Stimulated activated CD8-positive, alpha-beta memory T cell treated with anti-CD3 and anti-CD28 coated beads, Interleukin-7, amount 100 ng/mL, for 4 hours (primary cell): ENCODE measurements at places on chromosomes 3 and 15.

DNA sequence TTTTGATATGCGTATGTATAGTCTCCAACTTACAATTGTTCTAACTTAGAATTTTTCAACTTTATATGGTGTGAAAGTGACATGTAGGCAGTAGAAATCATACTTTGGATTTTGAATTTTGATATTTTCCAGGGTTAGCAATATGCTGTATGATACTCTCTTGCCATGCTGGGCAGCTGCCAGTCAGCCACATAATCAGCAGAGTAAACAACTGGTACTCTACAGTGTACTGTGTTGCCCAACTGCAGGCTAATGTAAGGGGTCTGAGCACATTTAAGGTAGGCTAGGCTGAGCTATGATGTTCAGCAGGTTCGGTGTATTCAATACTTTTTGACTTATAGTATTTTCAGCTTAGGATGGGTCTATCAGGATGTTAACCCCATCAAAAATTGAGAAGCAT, 52.0 kb upstream of the RYK start:
- no peak for DNase-seq

DNA sequence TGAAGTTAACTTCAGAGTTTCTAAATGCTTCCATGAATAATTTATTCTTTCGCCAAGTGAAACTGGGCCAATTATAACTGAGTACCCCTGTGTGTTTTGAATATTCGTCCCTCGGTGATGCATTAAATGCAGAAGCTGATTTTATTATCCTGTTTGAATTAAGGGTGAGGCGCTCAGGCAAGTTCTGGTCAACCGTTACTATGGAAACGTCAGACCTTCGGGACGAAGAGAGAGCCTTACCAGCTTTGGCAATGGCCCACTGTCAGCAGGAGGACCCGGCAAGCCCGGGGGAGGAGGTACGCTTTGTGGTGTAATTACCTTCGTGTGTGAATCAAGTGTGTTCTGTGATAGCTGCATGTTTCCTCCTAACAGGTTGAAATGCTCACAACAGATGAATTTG, 239.8 kb downstream of the ITPR1 start:
- DNase-seq: no peak

DNA sequence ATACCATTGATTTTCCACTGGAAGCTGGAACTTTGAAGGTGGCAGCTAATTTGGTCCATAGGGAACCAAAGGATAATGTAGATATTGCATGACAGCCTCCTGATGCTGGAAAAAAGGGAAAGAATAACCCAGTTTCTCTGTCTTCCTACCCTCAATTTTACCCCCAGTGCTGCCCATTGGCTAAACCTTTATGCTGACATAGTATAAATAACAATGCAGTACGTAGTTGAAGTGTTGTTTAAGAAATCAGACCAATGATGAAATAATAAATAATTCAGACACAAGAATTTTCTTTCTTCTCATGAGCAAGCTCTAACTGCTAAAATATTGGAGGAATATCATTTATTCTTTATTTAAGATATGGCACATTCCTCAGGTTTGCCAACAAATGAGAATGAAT, 843.4 kb downstream of the EPHA3 start:
- no peak for DNase-seq

DNA sequence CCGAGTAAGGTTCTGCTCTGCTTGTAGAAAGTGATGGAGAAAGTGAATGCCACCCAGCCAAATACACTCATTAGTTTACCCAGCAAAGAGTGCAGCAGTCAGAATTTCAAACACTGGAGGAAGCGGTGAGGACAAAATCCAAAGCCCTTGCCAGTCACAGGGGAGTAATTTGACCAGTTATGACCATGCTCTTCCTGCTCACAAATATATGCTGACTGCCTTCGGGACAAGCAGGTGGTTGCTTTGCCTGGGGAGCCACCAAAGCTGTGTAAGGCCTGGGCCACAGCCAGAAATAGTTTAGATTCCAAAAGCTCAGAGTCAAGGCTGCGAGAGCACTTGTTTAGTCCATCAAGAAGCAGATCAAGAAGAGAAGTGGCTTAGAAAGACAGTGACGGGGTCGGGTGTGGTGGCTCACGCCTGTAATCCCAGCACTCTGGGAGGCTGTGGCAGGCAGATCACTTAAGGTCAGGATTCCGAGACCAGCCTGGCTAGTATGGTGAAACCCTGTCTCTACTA, 51.0 kb upstream of the ATP13A3 start:
- DNase-seq: no peak

DNA sequence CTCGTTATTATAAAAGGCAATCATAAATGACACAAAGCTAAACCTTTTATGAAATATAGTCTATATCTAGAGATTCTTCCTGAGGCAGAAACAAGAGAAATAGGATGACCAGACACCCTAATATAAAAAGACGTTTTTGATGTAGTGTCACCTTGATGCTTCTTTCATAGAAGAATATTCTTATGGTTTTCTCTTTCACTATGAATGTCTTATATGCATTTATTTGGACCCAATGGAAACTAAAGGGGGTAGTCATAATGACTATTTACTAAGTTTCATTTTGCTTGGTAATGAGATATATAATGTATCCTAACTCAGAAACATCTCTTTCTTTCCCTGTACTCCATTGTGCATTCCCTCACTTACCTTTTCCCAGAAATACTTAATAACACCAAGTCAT, 393.9 kb downstream of the RAP2B start:
- DNase-seq: no peak

DNA sequence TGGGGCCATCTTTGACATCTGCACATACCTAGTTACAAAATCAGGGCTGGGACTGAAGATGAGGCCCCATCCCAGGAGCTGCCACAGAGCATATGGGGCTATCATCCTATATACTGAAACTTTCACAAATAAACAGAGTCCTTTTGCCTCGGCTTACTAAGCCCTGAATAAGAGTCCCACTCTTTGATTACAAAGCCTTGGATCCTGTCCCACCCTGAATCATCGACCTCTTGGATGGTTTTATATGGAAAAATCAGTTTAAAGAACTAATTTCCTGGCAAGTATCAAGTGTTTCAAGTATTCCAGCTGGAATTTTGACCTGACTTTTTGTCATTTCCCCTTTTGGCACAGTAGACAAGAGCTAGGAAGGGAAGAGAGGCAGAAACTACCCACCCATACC, 331.3 kb upstream of the FRG2C start:
- no peak for DNase-seq

GRCh38 chr15:78216276-78217104, 17.9 kb downstream of the ACSBG1 start:
- no peak for DNase-seq

GRCh38 chr15:68646156-68646555, 67.4 kb downstream of the CORO2B start:
- DNase-seq: no peak

- DNase-seq: peak; percentile 27
Observed at GRCh38 chr3:153768561-153769469, 352.4 kb upstream of the ARHGEF26 start.

DNA sequence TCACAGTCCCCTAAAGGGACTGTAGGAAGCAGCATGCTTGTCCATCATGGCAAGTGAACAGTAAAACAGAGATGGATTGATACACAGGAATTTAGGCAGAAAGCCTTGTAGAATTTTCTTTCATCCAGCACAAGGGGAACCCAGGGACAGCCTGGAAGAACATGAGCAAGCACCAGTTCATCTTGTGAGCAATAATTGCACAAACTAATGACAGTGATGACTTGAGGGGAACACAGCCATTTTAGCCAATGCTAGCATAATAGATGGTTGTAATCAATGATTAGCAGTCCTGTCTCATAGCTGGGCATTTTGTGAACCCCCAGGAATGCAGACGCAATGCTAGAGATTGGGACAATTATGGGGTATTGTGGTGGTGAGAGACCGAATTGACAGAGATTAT, 6.7 kb downstream of the CD200 start:
- no peak for DNase-seq

GRCh38 chr3:194007592-194008337, 128.2 kb upstream of the HES1 start:
- DNase-seq: no peak

- no peak for DNase-seq
Observed at GRCh38 chr3:174191380-174191779, 667.8 kb upstream of the NAALADL2 start.

- DNase-seq: no peak
Observed at GRCh38 chr3:104275199-104275598, 1091.5 kb upstream of the ALCAM start.

DNA sequence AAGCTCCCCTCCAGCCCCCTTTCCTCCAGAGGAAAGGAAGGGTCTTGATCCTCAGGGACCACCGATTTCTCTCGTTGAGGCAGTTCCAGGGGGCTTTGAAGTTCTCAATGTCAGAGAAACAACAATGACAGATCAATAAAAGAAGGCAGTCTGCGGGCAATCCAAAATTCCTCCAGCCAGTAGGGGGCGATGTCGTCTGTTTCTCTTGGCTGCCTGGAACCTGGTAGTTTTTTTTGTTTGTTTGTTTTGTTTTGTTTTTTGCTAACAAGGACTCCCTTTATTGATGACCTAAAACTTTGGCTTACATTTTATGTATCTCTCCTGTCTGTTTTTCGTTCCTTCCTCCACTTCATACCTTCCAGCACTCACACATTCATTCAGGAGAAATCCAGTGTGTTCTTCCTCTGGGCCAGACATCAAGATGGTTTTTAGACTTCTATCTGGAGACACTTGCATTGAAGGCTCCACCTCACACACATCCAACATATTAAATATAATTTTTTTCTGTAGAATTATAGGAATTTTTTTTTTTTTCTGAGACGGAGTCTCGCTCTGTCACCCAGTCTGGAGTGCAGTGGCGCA, 276.6 kb downstream of the RPLP1 start:
- DNase-seq: peak; percentile 48

DNA sequence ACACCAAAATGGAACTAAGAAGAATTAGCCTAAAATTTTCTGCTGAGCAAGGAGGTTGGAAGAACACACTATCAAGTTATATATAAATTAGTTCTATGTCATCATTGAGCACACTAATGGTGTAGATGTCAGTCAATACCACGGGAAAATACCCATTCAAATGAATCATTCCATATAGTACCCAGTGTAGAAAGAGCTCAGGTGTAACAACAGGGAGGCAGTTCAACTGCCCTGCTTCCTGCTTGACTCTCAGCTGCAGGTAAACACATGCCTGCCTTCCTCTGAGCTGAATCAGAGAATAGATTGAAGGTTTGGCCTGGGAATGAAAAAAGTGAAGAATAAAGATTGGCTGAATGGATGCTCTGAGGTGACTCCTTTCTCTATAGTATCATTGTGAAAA, 1088.0 kb downstream of the AGBL1 start:
- DNase-seq: no peak

DNA sequence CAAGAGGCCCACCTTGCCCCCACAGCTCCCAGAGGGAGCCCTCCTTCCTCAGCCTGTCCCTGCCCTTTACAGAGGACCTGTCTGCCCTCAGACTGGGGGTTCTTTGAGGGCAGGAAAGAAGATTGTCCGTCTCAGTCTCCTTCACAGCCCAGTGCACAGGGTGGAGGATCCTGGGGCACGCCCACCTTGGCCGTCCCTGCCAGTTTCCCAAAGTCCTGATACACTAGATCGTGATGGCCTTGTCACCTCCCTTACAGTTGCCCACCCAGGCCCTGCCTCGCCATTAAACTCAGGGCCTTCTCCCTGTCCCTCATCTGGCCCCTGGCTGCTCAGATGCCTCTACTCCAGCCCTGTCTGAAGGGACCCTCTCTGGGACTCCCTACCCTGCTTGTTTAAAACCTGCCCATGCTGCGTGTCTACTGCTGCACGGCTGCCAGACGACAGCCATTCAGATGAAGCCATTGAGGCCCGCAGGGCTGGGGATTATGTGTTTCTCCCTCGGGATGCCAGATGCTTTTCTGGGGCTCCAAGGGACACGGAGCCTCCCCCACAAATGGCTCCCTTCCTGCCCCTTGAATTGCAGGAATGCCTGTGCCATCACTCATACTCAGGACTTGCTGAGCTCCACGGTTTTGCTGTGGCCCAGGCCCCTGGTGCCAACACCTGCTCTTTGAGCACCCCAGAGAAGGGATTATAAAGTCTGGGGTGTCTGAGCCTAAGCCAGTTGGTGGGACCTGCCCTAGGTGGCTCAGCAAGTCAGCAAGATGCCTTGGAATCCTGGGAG, 27.8 kb downstream of the ACSBG1 start:
- no peak for DNase-seq

- DNase-seq: no peak
Observed at GRCh38 chr15:47504624-47505256, 212.6 kb upstream of the SEMA6D start.

DNA sequence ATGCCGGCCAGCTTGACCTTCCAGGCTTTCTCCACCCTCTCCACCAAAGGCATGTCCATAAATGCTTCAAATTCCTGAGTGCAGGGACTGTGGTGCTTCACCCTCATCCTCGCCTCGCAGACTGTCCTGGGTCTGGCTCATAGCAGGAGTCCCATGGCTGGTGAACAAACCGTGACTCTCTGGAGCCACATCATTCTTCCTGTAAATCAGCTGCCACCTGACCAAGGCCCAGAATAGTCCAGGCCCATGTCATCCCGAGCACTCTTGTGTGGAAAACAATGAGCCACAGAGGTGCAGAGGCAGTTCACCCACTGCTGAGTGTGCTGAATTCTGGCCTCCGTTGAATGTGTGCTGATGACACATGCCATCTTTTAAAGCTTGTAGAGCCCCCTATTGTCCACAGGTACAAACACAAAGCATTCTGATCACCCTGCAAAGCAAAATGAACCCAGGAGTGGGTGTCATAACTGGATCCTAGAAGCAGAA, 68.6 kb downstream of the ABHD5 start:
- DNase-seq: no peak
